ENCODE measurements at places on chromosomes 6 and 20.

DNA sequence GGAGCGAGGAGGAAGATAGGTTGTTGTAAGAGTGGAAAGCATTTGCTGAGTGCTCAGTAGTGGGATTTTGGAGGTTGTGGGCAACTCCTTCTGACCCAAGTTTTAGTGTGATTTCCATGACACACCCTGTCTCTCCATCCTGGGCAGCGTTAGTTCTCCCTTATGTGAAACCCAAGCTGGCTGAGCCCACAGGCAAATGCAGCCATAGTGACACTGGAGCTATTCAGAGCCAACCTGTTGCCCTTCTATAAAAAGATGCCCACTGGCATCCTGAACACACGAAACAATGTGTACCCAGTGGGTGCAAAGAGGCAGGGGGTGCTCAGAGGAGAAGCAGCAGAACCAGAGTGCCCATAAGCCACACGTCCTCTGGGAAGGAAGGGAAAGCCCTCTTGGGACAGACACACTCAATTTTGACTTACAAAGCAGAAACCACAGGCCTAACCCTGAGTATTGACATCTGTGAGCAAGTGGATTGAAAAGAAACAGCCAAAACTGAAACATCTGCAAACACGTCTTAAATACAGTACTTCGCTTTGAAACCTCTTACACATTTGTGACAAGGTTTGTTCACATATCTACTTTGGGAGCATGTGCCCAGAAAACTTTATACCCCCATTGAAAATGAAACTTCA lies 54.6 kb downstream of the BPIFB1 start:
- DNase-seq, result no peak

DNA sequence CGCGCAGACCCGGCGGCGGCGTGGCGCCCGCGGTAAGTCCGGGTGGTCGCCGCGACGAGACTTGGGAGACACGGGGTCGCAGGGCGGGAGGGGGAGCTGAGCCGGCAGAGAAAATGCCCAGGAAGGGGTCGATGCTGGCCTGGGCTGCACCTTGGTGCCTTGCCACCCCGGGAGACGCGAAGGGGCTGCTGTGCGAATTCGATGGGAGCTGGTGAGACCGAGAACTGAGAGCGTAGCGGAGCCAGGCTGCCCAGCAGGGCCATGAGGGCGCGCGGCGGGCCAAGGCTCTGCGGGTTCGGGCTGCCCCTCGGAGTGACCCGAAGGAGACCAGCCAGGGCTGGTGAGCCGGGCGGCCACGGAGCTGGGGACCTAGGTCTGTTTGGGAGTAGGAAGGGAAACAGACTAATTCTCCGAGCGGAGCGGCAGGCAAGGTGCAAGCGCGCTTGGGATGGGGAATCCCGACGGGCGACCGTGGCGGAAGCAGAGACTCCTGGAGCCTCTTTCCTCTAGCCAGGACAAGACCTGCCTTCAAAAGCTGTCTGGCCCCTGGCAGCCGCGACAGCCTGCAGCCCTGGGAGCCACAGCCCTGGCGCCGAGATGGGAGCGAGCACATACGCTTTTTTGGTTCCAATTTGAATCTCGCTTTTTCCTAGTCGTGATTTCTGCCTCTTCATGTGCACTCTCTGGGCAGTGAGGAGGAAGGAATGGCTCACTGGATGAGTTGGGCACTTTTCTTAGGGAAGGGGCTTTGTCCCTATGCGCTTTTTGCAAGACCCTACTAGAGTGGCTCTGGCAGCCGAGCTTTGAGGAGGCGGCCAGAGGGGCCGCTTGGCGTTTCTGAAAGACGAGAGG lies 691 bp downstream of the SYNDIG1 start:
- no peak for DNase-seq

- no peak for DNase-seq
These were observed 468.9 kb downstream of the PKHD1 start for GRCh38 chr6:51618563-51618962.

DNA sequence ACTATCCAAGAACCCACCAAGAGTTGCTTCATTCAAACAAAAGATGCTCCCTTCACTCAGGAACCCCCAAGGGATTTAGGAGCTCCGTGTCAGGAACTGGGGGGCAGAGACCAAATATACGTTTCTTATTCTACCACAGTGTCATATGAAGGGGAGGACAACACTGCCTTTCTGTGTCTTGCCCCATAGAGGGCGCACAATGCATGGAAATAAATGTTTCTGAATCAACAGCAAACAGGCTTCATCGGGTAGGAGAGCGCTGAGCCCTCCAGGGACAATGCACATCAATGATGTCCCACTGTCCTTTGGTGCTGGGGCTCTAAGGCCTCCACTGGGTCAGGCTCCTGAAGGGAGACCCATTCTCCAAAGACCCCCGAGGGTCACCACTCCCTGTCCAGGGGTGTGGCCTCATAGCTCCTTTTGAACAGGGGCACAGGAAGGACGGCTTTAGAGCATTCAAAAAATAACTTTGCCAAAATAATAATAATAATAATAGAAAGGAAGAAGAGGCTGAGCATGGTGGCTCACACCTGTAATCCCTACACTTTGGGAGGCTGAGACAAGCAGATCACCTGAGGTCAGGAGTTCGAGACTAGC lies 31.1 kb downstream of the PLG start:
- DNase-seq, result no peak
